ENCODE measurements at places on chromosomes 3 and 15.

DNA sequence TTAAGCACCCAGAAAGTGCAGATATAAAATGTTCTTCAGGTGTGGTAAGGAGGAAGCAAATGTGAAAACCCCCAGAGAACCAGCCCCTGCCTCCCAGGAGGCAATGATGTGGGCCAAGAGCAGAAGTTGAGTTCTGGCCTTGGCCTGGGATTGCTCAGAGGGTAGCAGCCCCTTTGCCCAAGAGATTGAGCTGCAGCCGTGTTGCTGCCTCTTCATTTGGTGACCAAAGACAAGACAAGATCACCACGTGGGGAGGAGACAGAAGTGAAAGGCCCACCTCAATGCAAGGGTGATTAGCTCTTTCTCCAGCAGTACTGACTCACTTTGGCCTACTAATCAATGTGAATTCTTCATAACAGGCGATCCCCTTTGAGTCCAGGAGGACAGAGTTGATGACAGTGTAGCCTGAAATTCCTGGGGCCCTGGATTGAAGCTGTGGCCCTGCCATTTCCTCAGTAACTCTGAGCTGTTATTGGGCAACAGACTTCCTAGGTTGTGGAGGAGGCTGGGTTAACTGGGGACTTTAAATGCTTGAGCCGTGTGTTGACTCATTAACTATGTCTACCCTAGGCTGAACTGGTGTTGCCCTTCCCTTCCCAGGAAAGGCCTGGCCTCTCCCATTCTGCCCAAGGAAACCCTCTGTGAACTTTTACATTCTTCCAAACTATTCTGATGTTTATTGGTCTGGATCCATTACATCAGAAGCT is 86.5 kb downstream of the ST6GAL1 start:
- DNase-seq = no peak

GRCh38 chr15:80188251-80188650 is 35.5 kb downstream of the FAH start:
- DNase-seq = no peak

DNA sequence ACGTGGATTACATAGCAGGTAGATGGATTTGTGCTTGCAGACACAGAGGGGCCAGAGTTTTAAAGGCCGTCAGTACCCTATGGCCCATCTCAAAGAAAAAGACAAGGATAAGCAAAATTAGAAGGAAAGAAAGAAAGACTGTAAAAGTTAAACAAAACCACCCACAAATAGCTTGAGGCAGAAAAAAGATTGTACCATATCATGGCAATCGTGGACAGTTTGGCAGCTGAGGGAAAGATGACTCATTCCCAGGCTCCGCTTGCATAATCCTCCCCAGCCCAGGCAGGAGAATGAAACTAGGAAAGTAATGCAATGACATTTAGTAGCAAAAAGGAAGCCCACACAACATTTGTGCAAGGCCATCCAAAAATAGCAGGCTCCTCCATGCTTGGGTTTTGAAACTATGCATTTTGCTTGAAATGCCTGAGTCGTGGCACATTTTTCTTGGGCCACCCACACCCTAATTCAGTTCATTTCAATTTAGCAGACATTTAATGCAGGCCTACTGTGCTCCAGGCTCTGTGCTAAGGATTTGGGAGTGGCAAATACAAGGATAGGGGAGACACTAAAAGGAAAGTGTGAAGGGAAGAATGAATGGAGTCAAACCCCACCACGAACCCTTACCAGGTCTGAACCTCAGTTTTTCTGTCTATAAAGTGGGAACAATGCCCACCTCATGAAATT is 40.9 kb upstream of the SMAD3 start:
- peak; percentile 89 for DNase-seq

- peak; percentile 22 for DNase-seq
Measured at GRCh38 chr15:39125904-39126303, 455.0 kb upstream of the THBS1 start.

DNA sequence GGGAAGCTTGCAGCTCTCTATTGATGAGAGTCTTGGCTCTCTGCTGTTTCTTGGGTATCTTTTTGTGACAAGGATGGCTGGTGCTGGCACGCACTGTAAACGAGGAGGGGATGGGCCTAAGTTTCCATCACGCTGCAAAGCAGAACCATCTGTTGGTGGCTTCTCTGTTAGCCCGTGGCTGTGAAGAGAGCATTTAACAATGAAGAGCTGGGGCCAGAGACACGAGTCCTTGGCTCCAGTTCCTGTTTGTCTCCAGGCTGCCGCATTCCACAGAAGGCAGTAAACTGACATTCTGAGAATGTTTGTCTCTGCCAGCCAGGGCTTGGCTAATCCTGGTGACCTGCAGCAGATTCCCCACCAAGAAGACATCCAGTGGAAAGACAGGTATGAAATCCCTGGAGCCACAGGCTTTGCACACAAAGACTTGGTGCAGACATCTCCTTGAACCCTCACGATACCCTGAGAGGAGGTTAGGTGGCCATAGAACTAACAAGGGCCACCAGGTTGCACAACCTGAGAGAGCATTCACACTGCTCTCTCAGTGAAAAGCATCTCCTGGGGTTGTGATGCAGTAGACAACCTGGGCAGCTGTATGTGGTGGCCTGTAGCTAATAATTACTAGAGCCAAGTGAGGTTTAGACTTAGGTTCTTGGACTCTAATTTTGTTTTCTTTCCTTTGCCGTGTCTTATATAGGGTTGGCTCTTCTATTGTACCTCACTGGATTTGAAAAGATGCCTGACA is 130.9 kb downstream of the ASB7 start:
- DNase-seq = no peak

- no peak for DNase-seq
Measured at GRCh38 chr15:80068578-80068977, 9.1 kb downstream of the ZFAND6 start.

DNA sequence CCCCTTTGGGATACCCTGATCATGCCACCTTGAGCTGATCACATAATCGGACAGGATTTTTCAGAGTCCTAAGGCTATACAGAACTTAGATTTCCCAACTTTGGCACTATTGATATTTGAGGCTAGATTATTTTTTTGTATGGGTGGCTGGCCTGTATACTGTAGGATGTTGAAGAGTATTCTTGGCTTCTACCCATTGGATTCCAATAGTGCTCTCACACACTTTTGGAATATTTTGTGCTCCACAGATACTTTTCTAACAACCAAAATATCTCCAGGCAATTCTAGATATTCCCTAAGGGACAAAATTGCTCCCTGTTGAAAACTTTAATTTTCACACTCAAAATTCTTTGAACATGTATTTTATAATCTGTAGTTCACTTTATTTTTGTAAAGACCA is 125.1 kb downstream of the ABI3BP start:
- DNase-seq = no peak
